ENCODE measurements at places on chromosomes 6 and 20.

DNA sequence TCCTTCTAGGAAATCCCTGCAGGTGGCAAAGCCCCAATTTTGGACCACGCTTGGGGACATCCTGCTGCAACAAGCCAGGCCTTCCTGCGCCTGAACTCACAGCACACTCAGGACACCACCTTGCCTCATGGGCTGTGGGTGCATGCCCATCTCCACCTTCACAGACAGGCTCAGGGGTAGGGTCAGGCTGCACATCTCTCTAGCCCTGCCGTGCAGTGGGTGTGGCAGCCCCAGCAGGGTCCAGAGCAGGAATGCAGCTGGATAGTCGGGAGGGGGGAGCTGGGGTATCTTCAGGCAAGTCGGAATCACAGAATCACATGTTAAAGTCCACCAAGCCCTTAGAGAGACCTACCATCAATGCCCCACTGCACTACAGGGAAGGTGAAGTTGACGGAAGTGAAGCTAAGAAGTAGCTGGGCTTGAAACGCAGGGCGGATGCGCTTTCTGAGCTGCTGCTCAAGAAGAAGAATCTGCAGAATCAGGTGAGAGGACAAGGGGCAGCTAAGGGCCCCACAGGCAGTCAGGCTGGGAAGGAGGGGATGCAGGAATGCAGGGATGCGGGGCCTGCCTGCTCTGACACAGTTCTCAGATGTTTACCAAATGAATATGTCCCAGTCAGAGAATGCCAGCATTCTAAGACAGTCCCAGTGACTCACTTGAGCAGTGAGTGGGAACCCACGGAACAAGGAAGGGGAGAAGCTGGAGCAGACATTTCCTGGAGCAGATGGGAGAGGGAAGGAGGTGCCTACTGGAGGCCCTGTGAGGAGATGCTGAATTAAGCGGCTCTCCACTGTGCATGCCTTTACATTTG, 11.3 kb downstream of the SERPINB6 start:
- DNase-seq: no peak

DNA sequence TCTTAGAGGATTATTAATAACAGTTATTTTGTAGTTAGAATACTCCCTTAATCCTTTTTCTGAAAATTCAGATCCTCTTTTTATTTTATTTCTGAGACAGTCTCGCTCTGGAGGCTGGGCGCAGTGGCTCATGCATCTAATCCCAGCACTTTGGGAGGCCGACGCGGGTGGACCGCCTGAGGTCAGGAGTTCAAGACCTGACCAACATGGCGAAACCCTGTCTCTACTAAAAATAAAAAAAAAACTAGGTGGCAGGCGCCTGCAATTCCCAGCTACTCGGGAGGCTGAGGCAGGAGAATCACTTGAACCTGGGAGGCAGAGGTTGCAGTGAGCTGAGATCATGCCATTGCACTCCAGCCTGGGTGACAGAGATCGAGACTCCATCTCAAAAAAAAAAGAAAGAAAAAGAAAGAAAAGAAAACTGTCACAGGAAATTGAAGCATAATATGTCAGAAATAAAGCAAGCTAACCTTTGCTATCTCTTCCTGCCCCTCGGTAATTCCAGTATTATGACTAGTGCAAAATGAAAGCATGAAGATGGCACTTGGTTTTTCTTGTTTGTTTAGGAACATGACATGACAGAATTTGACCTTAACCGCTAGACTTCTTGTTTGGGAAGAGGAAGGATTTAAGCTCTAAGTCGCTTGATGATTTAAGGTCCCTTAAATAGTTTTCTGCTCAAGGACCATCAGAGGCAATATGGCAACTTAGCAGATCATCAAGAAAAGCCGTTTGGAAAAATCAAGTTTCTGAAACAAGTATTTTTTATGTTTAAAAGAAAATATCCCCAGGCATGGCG, 1.8 kb upstream of the RBM39 start:
- DNase-seq: peak; percentile 34

DNA sequence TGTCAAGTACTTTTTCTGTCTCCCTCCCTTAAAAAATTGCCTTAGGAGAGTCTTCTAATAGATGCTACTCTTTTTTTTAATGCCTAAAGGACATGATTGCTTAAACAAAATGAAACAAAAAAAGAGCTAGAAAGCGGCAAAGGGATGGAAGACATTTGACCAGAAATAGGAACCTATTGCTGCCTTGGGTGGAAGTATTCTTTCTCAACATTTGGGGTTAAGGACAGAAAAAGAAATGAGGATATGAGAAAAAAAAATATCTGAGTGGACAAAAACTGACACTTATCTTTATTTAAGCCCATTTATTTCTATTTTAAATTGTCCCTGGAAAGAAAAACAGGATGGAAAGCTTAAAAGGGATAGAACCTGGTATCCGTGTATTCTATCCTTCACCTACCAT, 664.9 kb upstream of the CITED2 start:
- DNase-seq: peak; percentile 41

DNA sequence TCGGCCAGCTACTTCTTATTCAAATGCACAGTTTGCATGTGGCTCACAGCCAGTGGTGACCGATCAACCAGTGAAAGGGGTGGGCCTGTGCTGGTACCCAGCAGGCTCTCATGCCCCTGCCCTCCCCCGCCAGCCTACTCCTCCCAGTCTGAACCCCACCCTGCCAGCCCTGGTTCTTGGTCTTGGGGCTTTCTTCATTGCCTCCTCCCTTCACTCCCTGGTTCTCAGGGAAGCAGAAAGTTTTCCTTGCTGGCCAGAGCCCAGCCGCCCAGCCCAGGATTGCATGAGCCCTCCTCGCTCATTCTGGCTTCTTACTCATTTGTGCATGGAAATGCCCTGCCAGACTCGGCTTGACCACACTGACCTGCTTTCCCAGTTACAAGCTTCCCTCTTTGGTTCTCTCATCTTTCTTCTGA, 40.8 kb downstream of the KCNK17 start:
- no peak for DNase-seq

DNA sequence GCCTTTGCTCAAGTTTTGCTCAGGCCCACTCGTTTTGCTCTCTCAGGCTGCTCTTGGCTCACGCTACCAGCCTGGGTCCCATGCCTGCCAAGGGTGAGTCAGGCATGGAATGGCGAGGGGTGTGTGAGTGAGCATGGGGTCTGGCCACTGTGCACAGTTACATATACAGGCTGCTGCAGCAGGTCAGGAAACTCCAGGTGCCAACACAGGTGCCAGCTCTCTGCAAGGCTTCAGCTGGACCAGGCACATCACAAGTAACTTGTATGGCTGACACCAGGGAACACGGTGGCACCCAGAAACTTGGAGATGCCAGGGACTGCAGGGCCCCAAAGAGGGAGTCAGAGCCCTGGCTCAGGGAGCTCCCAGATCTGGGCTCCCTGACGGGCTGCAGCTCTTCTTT, 146.8 kb downstream of the BTBD3 start:
- DNase-seq: no peak

- no peak for DNase-seq
These were observed 9.6 kb upstream of the SF3B5 start for GRCh38 chr6:144104898-144105487.

DNA sequence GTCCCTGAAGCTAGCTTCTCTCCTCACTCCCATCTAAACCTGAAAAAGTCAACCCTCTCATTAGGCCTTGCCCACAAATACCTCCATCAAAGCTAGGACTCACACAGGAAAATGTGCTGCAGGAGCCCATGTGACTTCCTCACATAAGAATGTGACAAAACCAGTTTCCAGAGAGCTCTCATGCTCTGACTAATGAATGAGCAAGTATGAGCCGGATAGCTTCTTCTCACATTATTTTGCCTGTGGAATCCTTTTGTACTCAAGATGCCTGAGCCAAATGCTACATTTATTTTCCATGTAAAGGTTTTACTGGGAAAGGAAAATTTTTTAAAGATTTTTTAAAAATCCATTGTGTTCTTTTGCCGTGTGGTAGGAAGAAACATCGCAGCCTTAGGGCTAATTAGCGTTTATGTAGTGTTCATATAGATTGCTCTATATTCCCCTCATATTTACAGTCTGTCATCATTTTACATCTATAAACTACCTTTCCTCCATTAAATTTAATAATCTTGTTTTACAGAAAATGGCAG, 68.6 kb upstream of the CCN6 start:
- DNase-seq: no peak

GRCh38 chr6:68779366-68779765, 144.3 kb downstream of the ADGRB3 start:
- DNase-seq: no peak

- no peak for DNase-seq
These were observed 32.3 kb downstream of the SYNJ2 start for GRCh38 chr6:158013904-158014504.

- DNase-seq: no peak
These were observed 51.1 kb downstream of the GNAS start for GRCh38 chr20:58903614-58904013.

DNA sequence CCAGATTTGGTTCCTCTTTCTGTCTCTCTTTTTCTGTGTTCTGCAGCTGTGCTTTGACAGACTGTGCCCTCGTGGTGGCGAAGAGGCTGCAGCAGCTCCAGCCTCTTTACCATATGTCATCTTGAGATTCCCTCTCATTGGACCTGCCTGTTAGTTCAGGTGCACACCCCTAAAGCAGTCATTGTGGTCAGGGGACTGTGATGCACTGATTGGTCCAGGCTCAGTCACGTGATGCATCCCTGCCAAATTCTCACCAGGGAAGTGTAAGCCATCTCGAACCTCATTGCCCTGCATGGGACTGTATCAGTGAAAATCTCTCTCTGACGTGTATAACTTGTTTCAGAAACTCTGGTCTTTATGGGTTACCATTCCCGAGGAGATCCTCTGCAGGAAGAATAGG, 160.3 kb downstream of the EYA2 start:
- no peak for DNase-seq

DNA sequence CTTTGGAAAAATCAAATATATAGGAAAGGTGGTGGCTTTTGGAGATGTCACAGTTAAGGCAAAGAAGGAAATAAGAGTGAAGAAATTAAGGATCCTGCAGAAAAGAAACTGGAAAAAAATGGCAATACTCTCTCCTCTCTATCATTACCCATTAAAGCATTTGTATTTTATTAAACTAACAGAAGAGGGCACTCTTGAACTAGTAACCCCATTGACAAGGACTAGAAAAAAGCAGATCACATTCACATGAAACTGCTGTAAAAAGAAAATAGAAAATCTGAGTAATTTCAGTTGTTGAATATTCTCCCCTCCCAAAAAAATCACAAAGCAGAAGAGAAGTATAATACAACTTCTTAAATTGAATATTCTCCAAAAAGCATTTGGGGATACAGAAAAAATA, 104.1 kb upstream of the SLC35B3 start:
- DNase-seq: no peak

DNA sequence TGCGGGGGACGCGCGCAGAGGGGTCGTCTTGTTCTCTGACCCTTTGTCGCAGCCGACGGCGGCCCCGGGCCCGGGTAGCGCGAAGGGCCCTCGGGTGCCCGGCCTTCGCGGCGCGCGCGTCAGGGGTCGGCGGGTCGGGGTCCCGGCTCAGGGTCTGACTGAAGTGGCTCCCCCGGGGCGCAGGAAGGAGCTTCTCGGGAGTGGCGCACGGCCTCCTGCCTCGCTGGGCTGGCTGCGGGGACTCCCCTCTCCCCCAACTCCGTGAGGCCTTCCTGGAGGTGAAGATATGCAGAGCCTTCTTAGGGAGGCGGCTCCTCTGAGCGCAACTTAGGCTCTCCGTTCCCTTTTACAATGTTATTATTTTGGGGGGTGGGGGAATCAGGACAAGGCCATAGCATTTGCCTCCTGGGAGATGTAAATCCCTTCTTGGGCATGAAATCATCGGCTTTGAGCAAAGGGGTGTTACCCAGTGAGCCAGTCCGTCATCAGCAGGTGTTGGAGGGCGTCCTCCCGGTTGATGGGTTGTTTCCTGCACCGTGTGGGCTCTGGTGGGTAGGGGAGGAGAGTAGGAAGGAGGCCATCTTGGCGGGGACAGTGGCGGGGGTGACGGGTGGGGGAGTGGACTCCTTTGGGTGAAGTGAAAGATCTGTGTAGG, 523 bp downstream of the CDS2 start:
- no peak for DNase-seq

GRCh38 chr6:159935065-159935464, 33.8 kb upstream of the IGF2R start:
- no peak for DNase-seq

DNA sequence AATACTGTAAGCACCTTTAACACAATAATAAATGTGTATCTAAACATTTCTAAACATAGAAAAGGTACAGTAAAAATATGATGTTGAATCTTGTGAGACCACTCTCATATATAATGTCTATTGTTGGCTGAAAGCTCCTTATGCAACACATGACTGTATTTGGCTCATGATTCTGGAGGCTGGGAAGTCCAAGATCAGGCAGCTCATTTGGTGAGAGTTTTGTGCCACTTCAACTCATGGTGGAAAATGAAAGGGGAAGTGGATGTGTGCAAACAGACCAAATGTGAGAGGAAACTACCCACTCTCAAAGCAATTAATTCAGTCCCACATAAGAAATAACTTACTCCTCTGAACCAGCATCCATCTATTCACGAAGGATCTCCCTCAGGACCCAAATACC, 257.7 kb upstream of the OPRM1 start:
- DNase-seq: no peak

DNA sequence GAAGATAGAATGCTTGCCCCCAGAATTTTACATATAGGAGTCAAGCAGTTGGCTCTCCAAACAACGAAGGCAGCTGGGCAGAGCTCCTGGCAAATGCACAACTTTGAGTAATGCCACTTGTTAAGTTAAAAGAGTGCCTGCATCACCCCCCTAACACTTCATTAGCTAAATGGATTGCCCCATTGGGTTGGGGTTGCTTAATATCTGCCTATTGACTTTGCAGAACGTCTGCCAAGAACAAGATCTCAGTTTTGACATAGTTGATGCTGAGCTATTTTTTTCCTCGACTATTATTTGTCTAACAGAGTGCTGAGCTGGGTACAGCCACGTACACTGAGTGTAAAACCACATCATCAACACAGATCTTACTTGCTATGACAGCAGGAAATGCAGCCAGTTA, 12.1 kb downstream of the ANKRD60 start:
- DNase-seq: no peak

- no peak for DNase-seq
These were observed 32.0 kb upstream of the CD93 start for GRCh38 chr20:23118144-23118543.

- DNase-seq: no peak
These were observed 313.7 kb upstream of the SUPT3H start for GRCh38 chr6:45691426-45691825.

GRCh38 chr6:15299430-15300131, 53.7 kb downstream of the JARID2 start:
- DNase-seq: peak; percentile 88

- DNase-seq: no peak
These were observed 34.9 kb upstream of the FOXC1 start for GRCh38 chr6:1574890-1575209.

DNA sequence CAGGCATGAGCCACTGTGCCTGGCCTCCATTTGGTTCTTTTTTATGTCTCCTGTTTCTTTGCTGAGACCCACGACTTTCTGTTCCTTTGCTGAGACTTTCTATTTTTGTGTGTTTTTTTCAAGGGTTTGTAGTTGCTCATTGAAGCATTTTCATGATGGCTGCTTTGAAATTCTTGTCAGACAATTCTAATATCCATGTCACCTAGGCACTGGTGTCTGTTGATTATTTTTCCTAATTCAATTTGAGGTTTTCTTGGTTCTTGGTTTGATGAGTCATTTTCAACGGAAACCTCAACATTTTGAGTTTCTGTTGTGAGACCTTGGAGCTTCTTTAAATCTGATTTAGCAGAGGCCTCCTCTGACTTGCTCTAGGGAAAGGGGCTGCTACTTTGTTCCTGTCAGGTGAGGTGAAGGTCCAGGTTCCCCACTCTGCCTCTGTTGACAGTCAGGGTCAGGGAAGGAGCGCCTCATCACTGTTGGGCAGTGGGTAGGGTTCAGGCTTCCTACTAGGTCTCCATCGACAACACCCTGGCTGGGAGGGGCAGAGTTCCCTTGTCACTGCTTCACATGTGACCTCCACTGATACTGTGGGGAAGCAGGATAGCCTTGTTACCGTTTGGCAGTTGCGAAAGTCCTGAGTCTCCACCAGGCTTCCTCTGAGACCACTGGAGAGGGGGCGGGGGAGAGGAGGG, 67.2 kb upstream of the RNF24 start:
- peak; percentile 99 for DNase-seq
